ENCODE measurements at places on chromosomes 7 and 10. TPM values are rescaled to one million over a fixed set of nuclear protein-coding genes. Genes with fewer than 3 reads are reported as not detected.

GRCh38 chr7:94848531-94848930 is 58.9 kb upstream of the PPP1R9A start:
- DNase-seq = no peak

DNA sequence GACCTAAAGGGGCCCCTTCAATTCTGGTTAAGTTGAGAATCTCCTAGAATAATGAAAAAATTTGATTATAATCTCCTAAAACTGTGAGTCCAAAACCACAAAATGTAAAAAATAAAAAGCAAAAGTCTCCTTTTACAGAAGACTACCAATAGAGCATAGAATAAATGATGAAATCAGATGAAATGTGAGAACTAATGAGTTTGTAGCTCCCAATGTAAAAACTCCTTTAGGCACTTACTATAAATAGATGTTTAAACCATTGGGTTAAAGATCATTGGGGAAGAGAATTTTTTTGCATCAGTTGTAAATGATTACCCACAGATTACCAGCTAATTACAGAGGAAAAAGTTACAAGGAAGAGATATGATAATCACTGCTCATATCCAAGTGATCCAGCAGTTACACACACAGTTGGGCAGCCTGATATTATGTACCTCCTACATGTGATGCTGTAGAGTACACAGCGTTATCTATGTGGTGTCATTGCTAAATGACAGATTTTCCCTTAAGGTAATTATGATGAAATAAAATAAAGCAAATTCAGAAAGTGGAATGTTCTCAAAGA is 282.7 kb upstream of the SEMA3D start:
- DNase-seq = no peak

- no peak for DNase-seq
Measured at GRCh38 chr10:76723844-76724243, 913.8 kb downstream of the KCNMA1 start.

- no peak for DNase-seq
Measured at GRCh38 chr10:133016493-133017202, 71.1 kb upstream of the ADGRA1 start.

GRCh38 chr7:93176992-93177580 is 28.9 kb upstream of the SAMD9L start:
- no peak for DNase-seq

DNA sequence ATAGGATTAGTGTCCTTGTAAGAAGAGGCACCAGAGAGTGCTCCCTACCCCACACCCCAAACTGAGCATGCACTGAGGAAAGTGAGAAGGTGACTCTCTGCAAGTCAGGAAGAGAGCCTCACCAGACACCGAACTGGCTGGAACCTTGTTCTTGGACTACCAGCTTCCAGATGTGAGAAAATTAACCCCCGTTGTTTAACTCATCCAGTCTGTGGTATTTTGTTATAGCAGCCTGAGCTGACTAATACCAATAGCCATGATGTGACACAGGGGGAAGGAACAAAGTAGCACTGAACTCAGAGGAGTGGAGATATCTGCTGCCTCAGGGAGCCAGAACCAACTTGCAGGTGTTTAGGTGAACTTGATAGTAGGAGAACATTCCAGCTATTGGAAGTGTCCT is 415.2 kb upstream of the ZMIZ1 start:
- DNase-seq = no peak

GRCh38 chr10:52212802-52213201 is 101.3 kb upstream of the DKK1 start:
- DNase-seq = no peak

GRCh38 chr10:106958589-106959361 is 205.7 kb downstream of the SORCS1 start:
- no peak for DNase-seq

DNA sequence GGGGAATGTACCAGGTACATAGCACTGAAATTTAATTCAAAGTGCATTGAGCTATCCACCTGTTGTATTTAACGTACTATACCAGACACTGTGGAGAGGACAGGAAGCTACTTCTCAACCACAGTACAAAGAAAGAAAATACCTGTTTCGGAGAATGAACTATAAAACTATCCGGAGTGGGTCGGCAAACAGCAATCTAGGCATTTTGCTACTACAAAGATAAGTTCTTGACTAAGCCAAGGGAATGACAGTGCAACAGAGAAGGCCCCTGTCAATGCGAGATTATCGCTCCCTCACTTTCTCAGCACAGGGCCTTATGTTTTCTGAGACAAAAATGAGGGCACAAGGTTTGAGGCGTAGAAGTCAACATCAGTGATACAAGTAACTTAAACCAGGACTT is 27.4 kb downstream of the SFMBT2 start:
- DNase-seq = no peak

- peak; percentile 88 for DNase-seq
Measured at GRCh38 chr7:30238721-30239441, 45.5 kb upstream of the ZNRF2 start.

DNA sequence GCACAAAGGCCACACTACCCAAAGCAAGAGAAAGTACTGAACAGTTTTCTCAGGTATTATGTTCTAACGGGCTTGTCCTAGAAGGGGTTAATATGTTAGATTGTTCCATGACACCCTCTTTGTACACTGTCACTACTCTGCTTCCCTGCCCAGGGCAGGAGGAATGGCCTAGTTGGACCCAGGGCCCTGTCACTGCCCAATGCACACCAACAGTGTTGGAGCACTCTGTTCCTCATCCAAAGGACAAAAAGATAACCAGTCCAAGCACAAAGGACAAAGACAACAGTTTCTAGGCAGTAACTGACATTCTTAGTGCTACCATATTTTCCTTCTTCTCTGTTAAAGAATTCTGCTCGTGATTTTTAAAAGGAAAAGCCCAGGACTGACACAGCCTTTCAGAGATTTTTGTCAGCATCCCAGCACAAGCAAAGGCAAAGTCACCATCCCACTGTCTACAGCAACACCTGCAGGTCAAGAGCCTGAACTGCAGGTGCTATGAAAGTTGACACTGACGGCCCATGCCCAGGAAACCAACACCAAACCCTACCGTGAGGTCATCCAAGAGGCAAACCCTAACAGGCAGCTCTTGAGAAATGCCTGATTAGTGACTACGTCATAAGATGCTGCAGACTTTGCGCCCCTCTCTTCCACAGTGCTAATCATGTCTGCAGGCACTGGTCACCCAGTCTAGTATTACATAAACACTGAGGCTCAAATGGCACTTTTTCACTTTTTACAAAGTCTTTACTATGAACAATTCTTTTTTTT is 13.2 kb downstream of the NUDCD3 start:
- DNase-seq = peak; percentile 72

DNA sequence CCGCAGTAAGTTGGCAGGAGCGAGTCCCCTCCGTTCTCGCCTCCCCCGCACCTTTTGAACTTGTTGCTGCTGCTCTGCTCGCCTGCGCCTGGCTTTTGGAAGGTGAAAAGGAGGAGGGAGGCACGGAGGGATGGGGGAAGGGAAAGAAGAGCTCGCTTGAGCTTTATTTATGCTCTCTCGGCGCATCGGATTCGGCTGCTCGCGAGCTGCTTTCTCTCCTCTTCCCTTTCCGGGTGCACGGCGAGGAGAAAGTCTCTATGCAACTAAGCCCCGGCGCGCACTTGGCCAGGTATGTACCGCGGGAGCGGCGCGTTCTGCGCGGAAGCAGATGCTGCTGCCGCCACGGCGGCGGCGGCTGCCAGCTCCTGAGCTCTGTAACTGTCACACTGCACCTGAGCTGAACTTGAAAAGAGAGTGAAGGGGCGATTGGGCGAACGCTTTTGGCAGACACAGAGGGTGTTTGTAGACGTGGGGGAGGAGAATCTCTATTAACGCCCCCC is 551 bp downstream of the KCND2 start:
- DNase-seq = no peak

DNA sequence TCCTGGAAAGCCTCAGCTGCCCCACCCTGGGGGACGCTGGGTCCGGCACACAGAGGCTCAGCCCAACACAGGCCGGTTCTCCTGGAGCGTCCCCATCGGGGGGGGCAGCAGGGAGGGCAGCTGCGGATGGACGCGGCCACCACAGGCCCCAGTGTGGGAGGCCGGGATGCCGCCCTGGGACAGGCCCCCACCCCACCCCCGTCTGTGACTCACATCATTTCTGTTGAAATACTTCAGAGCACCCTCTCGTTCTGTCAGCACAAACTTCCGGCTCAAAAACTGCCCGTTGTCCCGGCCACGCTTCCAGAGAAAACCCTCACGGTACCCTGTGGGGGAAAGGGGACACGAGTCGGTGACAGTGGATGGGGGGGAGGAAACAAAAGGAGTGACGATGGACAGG is 28.5 kb downstream of the GET4 start:
- DNase-seq = no peak

- DNase-seq = no peak
Measured at GRCh38 chr7:27714831-27715444, 25.0 kb upstream of the TAX1BP1 start.

- no peak for DNase-seq
Measured at GRCh38 chr7:5564894-5565293, 141.3 kb upstream of the TNRC18 start.

- DNase-seq = no peak
Measured at GRCh38 chr10:79140855-79141254, 72.1 kb downstream of the ZMIZ1 start.

DNA sequence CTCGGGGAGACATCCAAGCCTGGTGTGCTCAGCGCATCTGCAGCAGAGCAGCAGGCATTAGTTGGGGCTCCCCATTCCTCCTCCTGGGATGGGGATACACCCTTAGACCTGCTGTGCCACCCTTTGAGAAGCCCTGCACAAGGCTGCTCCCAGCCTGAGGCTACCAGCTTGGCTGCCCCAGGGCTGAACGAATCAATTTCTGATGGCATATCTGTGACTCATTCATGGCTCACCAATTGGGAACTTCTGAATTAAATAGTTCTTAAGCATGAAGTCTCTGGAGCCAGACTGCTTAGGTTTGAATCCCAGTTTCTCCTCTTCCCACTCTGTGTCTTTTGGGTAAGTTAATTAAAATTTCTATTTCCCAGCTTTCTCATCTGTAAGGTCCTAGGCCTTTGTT is 16.3 kb upstream of the GLI3 start:
- no peak for DNase-seq

DNA sequence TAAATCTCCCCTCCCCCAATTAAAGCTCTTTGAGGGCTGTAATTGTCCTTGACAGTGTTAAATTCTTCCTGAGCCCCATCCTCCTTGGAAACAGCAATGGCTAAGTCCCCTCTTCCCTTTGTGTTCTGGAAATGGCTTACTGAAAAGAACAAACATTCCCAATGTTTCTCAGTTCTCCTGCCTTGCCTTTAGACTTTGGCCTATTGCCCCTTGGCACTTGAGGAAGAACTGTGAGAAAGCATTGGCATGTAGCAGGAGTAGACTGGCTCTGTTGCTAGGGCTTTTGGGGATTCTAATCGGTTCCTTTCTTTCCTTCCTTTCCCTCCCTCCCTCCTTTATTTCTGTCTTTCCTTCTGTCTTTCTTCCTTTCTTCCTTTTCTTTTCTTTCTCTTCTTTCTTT is 463.3 kb upstream of the PODXL start:
- no peak for DNase-seq

- DNase-seq = no peak
Measured at GRCh38 chr7:149615690-149616270, 118.2 kb upstream of the ZNF746 start.

DNA sequence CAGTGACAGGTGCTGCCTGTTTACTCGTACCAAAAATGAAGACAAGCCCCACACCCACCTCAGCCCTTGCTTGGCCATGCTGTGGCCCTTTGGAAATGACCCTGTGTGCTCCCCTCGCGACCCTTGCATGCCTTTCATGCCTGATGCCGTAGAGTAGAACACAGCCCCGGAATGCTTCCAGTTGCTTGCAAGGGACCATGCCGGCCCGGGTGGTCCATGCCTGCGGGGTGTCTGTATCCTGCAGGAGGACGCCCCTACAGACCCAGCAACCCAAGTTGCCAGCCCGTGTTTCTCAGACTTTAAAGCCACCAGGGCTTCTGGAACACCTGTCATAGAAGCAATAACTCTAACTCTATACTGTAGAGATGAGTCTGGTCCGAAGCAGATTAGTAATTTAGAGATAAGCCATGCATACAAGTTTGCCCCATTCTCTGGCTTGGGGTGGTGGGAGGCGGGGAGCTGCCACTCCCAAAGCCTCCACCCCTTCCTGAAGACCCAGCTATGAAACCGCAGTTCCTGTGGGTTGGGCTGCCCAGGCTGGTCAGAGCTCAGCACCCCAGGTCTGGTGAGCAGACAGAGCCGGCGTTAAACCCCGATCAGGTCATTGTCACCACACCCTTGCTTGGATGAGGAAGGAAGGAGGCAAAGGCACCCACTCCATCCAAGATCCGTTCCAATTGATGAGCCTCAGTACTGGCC is 143.5 kb downstream of the ADCY1 start:
- no peak for DNase-seq

DNA sequence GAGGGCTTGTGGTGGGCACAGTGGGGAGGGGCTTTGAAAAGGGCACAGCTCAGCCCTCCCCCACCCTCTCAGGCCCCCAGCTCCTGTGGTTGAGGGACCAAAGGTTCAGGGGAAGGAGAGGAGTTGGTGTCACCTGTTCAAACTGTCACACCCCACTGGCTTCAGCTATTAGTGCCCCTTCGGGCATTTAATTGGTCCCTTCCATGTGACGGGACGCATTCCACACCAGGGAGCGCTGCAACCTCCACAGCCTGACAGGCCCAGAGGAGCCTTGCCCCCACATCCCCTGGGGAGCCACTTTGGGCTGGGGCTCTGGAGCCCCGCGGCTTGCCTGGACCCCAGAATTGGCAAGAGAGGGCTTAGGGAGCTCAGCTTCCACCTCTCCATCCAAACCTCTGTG is 75.7 kb downstream of the C10orf105 start:
- DNase-seq = no peak

GRCh38 chr10:14023673-14024328 is 306.9 kb downstream of the FRMD4A start:
- DNase-seq = no peak

- DNase-seq = no peak
Measured at GRCh38 chr10:119166118-119166500, 595 bp upstream of the SFXN4 start.

GRCh38 chr10:117509573-117509972 is 33.0 kb upstream of the EMX2 start:
- DNase-seq = no peak

TLX1 gene
- 1.3 TPM for total RNA-seq

ZNF32 gene
- 14.6 TPM for total RNA-seq

C10orf67 gene
- total RNA-seq = not detected

IL6 gene
- total RNA-seq = not detected

GIMAP2 gene
- total RNA-seq = 5.3 TPM

GSAP gene
- 24.3 TPM for total RNA-seq

CDC14C gene
- total RNA-seq = not detected

LGI1 gene
- 0.75 TPM for total RNA-seq

NUTM2D gene
- 4.0 TPM for total RNA-seq

IFIT5 gene
- total RNA-seq = 3.8 TPM

SPDYE11 gene
- total RNA-seq = not detected
